ENCODE measurements at places on chromosomes 7 and 10.

GRCh38 chr10:12401466-12401865 lies 52.1 kb downstream of the CAMK1D start:
- no peak for DNase-seq

- no peak for DNase-seq
Measured at GRCh38 chr7:40244226-40244625, 109.4 kb downstream of the SUGCT start.

- DNase-seq: no peak
Measured at GRCh38 chr7:156141941-156142340, 329.7 kb upstream of the SHH start.

DNA sequence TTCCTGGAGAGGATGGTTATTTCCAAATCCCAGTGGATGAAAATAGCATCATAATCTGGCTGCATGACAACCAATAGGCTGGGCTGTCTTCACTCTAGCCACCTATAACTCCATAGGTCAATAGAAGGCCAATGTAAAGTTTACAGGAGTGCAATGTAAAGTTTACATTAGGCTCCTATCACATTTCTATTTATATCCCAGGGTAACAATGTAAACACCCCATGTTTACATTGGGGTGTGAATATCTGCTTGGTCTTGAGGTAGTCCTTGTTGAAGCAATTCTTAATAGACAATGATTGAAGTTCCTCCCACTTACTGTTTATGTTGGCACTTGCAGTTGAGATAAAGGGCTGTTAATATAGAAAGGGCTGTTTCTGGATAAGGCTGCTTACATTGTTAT lies 21.5 kb downstream of the CH25H start:
- DNase-seq: no peak

- DNase-seq: no peak
Measured at GRCh38 chr7:126973066-126973465, 279.7 kb downstream of the GRM8 start.

GRCh38 chr7:37952240-37952639 lies 31.8 kb downstream of the EPDR1 start:
- DNase-seq: no peak

- DNase-seq: no peak
Measured at GRCh38 chr10:8059191-8059936, 4.9 kb downstream of the GATA3 start.

- no peak for DNase-seq
Measured at GRCh38 chr10:17240096-17240495, 12.1 kb downstream of the VIM start.

GRCh38 chr7:156669035-156669828 lies 28.7 kb downstream of the RNF32 start:
- DNase-seq: no peak

DNA sequence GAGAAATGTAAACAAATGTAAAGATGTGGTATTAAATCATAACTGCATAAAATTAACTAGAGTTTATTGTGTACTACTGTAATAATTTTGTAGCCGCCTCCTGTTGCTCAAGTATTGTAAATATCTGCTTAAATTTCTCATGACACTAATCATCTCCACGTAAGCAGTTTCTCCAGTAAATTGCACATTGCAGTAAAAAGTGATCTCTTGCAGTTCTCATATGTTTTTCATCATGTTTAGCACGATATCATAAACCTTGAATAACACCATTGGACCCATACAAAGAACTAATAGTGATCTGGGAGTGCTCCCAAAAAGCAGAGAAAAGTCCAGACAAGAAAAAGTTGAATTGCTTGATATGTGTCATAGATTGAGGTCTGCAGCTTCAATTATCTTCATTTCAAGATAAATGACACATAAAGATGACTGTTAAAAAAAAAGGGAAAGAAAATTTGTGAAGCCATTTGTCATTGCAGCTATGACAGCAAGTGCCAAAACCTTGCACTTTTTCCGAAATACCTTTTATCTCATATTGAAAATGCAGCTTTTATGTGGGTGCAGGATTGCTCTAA lies 15.3 kb downstream of the LIPA start:
- DNase-seq: peak; percentile 97

GRCh38 chr7:17298102-17298839 lies at the start of gene AHR:
Gene AHR (plus strand): TSS chr7:17298652. CDS start chr7:17299265, 613 bp downstream.
- DNase-seq: peak; percentile 77

- DNase-seq: no peak
Measured at GRCh38 chr7:25989140-25989705, 162.8 kb upstream of the NFE2L3 start.

DNA sequence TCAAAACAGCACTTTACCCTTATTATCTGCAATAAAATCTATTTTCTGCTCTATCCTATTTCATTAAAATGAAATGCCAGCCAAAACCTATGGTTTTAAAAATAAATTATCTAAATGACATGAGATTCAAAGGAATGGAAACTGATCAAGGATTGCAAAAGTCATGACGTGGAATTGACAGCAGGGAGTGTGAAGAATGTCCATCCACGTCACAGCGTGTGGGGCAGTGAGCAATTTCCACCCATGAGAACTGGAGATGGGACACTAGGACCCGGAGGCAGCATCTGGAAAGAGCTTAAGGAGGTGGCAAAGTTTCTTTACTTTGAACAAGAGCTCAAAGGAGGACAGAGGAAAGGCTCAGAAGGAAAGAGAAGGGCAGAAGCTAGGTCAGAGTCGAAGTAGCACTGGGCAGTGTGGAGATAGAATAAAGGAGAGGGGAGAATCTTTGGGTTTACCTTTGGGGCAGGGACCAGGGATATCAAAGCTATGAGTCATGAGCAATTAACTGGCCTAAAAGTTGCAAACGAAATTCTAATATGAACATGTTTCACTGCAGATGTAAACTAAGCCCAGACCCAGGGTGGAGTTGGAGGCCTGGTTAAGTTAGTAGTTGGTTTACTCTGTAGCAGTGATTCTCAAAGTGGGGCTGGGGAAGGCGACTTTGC lies 24.9 kb upstream of the STK17A start:
- DNase-seq: no peak

DNA sequence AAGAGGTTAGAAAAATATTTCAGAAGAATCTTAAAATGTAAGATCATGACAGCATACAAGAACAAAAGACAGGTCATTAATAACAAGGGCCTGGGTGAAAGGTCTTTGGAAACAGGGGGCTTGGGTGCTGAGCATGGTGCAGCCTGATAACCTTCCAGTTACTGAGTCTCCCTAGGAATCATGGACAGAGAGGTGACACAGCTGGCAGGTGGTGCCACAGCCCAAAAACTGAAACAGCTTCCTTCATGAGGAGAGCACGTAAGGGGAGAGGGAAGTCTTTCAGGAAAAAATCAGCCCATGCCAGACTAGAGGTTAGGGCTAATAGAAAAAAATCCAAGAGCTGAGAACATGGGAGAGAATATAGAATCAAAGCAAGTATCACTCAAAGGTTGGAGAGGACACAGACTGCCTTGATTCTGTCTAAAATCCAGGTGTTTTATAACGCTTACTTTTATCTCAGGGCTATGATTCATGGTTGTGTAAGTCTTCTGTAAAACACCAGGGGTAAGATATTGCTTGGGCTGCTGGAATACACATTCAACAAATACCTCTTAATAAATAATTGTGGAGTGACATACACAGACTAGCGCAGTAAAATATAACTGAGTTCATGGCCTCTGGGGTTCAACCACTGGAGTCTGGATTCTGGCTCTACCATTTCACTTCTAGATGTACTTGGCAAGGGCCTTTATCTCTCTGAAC lies 88.1 kb downstream of the SEMA3C start:
- DNase-seq: no peak

GRCh38 chr10:77702166-77702565 lies 64.6 kb upstream of the KCNMA1 start:
- peak; percentile 62 for DNase-seq

- no peak for DNase-seq
Measured at GRCh38 chr7:98496618-98497017, 95.7 kb upstream of the BAIAP2L1 start.

- DNase-seq: no peak
Measured at GRCh38 chr10:11602919-11603523, 8.4 kb downstream of the USP6NL start.

GRCh38 chr7:53940483-53940882 lies 601.7 kb upstream of the VSTM2A start:
- no peak for DNase-seq

GRCh38 chr7:11896663-11897062 lies 64.7 kb upstream of the THSD7A start:
- no peak for DNase-seq

GRCh38 chr7:15430911-15431310 lies 130.9 kb downstream of the AGMO start:
- no peak for DNase-seq

- no peak for DNase-seq
Measured at GRCh38 chr7:95493247-95493646, 7.5 kb downstream of the ASB4 start.

GRCh38 chr7:18145160-18145559 lies 117.5 kb upstream of the PRPS1L1 start:
- DNase-seq: no peak

- peak; percentile 33 for DNase-seq
Measured at GRCh38 chr10:94292434-94293090, 70.2 kb downstream of the NOC3L start.

DNA sequence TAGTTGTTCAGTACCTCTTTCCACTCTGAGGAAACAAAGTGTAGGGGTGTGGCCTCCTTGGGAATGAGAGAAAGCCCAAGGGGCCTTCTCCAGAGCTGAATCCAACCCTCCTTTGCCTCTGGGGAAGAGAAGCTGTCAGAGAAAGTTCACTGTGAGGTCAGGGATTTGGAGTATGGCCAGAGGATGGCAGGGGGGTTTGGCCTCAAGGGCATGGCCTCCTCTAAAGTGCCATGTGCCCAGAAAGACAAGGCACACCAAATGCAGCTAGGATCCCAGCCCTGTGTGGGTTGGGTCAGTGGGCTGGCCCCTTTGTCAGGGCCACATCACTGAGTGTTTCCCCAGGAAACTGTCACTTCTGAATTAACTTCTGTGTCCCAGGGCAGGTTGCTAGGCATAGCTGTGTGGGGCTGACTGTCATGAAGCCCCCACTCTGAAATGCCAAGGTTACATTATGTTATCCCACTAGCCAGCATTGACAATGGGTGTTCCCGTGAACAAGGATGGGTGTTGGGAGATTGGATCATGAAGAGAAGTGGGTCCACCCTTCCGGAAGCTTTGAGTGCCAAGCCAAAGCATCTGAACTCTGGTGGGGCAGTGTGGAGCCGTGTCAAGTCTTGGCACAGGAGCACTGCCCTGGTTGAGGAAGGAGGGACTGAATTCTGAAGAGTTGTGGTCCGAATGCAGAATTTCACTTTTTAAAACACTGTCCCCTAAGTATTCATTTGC lies 123.3 kb downstream of the ZMIZ1 start:
- DNase-seq: no peak

DNA sequence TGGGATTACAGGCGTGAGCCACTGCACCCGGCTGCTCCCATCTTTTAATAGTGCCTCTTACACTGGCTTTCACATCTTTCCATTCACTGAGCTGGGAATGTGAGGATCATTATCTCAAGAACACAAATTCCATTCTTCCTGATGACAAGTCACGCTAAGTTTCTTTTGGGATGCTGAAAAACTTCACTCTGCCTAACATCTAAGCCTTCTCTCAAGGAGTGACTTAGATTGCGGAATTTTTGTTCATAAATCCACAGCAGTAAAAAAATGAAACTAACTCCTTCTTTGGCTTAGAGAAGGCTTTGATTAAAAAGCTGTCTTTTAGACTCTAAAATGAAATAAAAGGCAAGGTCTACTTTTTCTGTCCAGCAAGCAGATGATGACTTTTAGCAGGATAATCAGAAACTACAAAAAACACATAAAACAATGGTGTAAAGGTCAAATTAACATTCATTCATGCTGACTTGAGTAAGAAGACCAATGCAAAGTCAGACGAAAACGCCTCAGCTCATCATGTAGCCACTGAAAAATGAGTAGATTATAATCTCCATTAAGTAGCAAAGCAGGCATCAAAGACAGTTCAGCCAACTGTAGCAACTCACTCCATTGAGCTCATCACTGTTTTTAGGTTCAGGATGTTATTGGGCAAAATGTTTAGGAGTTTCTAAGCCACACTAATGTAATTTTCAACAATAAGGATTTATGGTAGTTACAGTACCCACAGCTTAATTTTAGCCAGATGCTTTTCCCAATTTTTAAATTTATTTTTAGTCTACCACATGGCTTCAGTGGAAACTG lies 178.8 kb downstream of the ELMO1 start:
- DNase-seq: no peak

DNA sequence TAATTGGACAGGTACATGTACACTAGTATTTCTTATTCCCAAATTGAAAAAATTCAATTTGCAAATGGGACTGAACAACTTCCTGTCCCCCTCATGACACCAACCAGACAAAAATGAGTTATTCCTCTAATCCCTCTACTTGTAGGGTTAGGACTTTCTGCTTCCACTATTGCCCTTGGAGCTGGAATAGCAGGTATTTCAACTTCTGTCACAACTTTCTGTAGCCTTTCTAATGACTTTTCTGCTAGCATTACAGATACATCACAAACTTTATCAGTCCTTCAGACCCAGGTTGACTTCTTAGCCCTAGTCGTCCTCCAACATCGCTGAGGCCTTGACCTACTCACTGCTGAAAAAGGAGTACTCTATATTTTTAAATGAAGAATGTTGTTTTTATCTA lies 6.4 kb downstream of the CYP3A7 start:
- no peak for DNase-seq

DNA sequence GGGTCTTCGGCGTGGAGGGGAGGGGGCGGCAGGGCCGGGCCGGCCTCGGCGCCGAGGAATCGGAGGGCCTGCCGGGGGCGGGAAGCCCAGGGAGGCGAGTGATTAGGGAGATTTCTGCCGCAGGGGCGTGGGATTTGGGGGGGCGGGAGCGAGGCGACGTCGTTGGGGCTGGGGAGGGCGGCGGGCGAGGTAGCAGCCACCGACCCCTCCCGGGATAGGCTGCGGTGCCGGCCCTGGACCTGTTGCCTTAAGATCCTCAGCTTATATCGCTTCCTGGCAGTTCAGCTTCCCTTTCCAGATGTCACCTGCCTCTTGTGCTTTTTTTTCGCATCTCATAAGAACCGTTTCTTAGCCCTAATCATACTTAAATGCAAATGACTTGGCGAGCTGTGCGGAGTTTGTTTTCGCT lies 655 bp downstream of the LMTK2 start:
- no peak for DNase-seq

DNA sequence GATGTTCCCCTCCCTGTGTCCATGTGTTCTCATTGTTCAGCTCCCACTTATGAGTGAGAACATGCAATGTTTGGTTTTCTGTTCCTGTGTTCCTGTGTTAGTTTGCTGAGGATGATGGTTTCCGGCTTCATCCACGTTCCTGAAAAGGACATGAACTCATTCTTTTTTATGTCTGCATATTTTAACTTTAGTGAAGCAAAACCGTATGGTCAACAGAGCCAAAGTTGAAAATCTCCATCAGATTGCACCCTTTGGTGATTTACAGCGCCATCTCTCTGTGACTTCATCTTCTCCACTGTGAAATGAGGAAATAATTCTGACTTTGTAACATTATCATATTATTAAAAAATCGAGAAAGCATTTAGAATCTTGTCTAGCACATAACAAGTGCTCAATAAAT lies 132.3 kb upstream of the PLXDC2 start:
- DNase-seq: no peak

Data from AG09309 (cell line).